HS-27A (cell line): ENCODE measurements at places on chromosomes 1 and 21.

- DNase-seq: peak; percentile 92
These were observed 131.8 kb upstream of the NGF start for GRCh38 chr1:115469703-115470476.

DNA sequence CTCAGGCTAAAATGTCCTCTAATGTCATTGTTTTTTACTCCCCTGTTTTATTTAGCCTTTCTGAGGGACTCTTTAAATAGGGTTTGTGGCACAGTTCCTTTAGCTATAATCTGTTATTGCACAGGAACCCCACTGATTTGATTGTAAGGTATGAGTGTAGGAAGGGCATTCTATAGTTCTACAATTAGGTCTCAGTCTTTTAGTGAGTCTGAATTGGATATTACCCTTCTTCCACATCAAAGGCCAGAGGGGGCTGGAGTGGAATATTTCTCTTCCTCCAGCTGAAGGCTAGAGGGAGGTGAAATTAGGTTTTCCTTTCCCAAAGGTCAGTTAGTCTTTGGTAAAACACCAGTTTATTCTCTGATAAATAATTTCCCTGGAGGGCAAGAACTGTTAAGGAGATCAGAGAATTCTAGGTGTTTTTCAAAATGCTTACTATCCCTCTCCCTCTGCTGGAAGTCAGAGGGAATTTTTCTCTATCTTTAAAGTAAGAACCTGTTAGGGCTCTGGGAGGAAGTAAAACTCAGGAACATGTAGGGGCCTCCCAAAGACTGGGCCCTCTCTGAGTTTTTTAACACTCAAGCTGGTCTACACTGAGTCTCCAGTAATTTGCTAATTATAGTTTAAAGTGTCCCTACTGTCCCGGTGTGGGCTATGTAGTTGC lies 176.3 kb upstream of the ZNHIT6 start:
- DNase-seq: no peak

GRCh38 chr1:29222686-29223085 lies 8.0 kb downstream of the MECR start:
- no peak for DNase-seq

- no peak for DNase-seq
These were observed 28.4 kb upstream of the FHAD1 start for GRCh38 chr1:15218287-15219279.

- DNase-seq: no peak
These were observed 13.7 kb upstream of the RPL5 start for GRCh38 chr1:92817986-92818764.

DNA sequence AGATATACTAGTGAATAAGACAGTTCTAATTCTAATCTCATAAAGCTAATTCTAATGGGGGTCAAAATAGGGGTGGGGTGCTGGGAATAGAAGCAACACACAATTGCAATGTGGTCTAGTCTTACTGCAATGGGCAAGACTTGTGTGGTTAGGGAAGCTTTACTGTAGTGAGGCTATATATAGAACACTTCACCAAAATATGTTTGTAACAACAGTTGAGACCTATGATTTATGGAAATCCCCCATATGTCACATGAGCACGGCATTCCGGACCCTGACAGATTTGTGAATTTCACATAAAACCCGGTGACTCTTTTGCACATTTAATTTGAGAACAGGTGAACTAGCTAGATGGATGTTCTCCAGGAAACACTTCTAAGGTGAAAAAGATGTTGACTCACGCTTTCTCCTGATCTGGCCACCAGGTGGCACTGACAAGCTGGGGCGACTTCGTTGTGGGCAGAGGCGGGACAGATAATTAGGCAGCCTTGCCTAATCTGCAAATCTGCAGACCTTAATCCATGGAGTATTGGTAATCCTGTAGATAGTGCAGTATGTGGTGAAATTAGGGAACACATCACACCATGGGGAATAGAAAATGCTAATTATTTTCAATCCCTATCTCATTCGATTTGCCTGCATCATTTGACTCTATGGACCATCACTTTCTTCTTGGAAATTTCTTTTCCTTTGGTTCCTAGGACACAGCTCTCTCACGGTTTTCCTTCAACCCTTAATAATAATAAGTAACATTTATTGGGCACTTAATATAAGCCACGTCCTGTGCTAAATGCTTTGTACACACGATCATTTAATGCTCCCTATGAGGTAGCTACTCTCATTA lies 37.7 kb downstream of the KIAA0040 start:
- DNase-seq: no peak

- DNase-seq: no peak
These were observed 675.1 kb upstream of the CXADR start for GRCh38 chr21:16837721-16838120.

DNA sequence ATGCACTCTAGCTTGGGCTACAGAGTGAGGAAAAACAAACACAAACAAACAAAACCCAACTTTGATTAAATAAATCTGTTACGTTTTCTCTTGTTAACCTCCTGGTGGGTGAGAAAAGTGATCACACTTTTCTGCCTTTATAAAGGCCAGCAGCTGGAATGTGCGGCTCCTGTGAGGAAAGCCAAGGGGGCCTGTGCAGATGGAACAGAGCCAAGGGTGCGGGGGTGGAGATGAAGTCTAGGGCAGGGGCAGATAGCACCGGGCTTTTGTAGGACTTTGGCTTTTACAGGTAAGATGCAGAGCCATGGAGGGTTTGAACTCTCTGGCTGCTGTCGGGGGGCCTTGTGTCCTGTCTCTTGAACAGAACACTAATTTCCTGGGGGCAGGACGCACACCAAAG lies 40.7 kb upstream of the GPR37L1 start:
- no peak for DNase-seq

- DNase-seq: no peak
These were observed 46.3 kb downstream of the MRPL37 start for GRCh38 chr1:54246116-54246721.

GRCh38 chr1:2284932-2285331 lies 56.8 kb downstream of the SKI start:
- DNase-seq: no peak

DNA sequence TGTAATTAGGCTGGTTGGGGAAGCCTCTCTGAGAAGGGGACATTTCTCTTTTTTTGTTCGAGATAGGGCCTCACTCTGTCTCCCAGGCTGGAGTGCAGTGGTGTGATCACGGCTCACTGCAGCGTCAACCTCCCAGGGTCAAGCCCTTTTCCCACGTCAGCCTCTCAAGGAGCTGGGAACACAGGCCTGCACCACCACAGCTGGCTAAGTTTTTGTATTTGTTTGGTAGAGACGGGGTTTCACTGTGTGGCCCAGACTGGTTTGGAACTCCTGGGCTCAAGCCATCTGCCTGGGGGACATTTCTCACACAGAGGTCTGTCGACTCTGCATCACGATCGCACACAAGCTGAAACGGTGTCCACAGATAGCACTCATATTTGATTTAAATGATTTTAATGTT lies 39.7 kb downstream of the HUNK start:
- no peak for DNase-seq

GRCh38 chr21:38438462-38438893 lies 59.8 kb downstream of the ERG start:
- peak; percentile 91 for DNase-seq

GRCh38 chr1:222418654-222419053 lies 129.2 kb downstream of the HHIPL2 start:
- no peak for DNase-seq

GRCh38 chr1:228743405-228743804 lies 8.1 kb downstream of the RHOU start:
- no peak for DNase-seq

GRCh38 chr1:157189096-157189495 lies 50.9 kb upstream of the ETV3 start:
- no peak for DNase-seq

DNA sequence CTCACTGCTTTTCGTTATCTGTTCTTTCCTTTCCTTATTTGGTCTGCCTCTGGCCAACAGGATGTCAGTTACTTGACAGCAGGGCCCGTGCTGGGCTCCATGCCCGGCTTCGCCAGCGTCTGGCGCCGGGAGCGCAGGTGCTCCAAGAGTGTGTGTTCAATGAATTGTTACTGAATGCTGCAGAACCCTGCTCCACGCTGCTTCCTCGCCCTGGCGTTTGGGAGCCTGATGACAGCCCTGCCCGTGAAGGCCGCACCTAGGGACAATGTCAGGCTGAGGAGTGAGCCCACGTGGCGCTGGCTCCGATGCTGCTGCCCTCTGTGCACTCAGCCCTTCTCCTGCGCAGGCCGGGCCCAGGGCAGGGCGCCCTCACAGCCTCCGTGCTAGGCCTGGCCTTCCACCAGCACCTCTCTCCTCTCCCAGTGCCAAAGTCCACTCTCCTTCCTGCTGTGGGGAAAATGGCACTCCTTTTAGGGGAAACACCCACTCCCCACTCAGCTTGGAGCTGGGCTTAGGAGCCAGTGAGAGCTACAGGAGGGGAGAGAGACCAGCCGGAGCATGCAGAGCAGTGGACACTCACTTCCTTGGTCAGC lies 51.4 kb downstream of the ACBD3 start:
- no peak for DNase-seq

GRCh38 chr1:10755970-10756521 lies 40.4 kb downstream of the CASZ1 start:
- DNase-seq: no peak

DNA sequence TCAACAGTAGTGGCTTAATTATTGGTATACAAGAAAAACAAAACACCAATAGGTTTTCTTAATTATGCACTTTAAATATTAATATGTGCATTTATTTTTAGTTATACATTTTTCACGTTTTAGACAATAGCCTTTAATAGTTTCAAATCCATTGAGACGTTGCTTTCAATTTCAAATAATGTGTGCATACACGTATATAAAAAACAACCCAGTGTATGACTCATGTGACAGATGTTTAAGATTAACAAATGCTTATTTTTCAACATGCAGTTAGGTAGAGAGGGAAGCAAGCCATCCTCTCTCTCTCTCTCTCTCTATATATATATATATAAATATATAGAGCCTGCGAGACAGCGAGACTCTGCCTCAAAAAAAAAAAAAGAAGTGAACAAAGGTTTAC lies 24.3 kb downstream of the EYA3 start:
- no peak for DNase-seq

DNA sequence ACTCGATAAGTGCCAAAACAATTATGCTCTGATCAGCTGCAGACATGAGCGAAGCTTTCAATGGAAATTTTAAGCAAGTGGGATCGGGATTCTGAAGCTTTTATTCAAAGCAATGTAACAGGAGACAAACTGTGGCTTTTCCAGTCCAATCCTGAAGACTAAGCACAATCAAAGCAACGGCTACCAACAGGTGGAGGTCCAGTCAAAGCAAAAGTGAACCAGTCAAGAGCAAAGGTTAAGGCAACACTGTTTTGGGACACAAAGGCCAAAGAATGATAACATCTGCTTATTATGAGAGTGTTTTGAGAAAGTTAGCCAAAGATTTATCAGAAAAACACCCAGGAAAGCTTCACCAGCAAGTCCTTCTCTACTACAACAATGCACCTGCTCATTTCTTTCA lies 170.1 kb downstream of the SEC16B start:
- DNase-seq: no peak

DNA sequence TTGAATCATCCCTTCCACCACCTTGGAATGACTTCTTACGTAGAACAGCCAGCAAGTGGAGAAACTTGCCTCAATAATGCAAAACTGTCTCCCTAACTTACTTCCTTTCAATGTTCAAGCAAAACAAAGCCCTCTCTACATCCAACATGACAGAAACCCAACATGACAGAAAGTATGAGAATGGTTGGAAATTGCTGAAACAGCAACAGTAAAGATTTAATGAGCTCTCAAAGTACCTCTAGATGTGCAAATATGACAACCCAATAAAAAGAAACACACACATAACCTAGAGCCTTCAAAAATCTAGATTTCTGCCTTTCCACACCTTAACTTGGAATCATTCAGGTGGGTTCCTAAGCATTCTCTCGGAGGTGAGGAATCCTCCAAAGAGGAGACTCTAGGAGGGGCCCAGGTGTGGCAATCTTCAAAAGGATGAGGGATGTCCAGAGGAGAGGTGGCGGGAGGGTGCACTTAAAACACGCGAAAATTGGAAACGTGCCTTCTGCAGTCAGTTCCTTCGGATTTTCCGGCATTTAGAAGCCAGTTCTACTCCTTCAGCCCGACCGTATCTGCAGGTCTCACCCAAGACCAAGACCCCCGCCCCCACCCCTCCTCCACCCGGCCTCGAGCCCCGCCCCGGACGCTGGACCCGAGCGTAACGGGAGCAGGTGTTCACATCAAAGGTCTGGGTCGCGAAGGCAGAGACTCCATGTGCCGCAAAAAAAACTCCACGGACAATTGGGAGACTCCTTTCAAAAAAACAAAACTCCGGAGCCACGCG lies 996 bp upstream of the MGST3 start:
- no peak for DNase-seq

- DNase-seq: no peak
These were observed 15.6 kb downstream of the BACE2 start for GRCh38 chr21:41183575-41183974.

DNA sequence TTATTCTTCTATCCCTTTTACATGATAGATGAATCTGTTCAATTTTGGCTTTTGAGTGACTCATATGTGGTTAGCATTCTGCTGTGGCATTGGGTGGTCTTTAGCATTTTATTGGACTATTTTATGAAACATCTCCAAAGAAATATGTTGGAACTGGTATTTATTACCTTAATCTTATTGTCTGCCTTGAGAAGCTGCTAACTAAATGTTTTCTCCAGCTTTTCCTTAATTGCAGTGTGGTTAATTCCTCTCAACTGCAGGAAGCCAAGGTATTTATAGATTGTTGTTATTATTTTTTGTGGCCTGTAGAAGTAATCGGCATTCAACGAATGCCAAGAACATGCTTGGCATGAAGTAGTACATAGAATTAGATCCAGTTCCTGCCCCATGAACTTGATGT lies 64.1 kb downstream of the NOS1AP start:
- no peak for DNase-seq

DNA sequence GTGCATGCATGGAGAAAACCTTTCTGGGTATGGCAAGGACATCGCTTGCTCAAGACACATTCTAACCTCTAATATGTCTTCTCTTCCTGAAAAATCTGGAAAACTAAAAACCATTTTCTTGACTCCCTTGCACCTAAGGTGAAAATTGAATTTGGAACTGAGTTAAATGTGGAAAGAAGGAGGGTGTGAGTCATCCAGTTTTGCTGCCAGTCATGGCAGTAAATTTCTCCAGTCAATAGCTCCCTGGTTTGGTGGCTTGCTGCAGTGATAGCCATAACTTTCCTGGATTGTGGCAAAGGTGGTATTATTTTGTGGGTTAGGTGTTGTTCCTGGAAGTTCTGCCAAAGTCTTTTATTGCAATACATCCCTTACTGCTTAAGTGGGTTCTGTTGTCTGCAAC lies 2.5 kb downstream of the ZCCHC17 start:
- no peak for DNase-seq

- no peak for DNase-seq
These were observed 104.1 kb downstream of the CSMD2 start for GRCh38 chr1:34060901-34061415.

GRCh38 chr1:84095308-84095707 lies 48.8 kb upstream of the PRKACB start:
- no peak for DNase-seq

GRCh38 chr1:225611537-225612223 lies 41.2 kb downstream of the ENAH start:
- no peak for DNase-seq

GRCh38 chr1:32883338-32884031 lies 2.8 kb upstream of the HPCA start:
- DNase-seq: no peak
